ENCODE measurements at places on chromosomes 6 and 20.
A peak's percentile ranks its signal among the peaks of the same experiment; 100 is the strongest.

- no peak for DNase-seq
Observed at GRCh38 chr20:61343934-61344333, 91.9 kb downstream of the CDH4 start.

- DNase-seq: no peak
Observed at GRCh38 chr6:158376631-158377081, 64.4 kb downstream of the TULP4 start.

DNA sequence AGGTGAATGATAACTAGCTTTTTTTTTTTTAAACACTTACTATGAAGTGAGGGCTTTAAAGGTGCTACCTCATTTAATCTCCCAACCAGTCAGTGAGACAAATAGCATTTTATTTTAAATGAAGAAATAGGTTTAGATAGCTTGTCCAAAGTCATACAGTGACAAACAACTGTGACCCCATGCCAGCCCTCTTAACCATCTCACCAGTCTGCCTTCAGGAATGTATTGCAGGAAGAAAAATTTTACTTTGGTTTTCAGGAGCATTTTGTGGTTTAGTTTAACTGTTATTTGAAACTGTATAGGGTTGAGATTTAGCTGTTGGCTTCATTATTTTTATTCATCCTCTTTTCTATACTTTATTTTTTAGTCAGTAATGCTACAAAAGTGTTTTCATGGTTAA lies 18.6 kb downstream of the DSE start:
- no peak for DNase-seq

- no peak for DNase-seq
Observed at GRCh38 chr20:4674672-4675071, 47.0 kb upstream of the PRND start.

- no peak for DNase-seq
Observed at GRCh38 chr6:150755042-150755441, 110.5 kb upstream of the MTHFD1L start.

DNA sequence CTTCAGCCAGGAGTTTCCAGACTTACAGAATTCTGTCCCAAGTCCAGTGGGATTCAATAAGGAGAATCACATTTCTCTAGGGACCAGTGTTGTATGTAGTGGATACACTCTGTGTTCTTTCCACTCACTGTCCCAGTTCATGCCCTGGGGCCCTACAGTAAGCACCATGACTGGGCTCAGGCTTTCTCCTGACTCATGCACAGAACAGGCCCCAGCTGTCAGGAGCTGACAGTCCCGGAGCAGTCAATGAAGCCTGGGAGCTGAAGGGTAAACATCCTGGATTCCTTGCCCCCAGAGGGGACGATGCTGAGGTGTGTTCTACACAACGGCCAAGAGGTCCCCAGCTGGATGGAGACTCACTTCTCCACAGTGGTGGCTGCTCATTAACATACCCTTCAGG lies 40.2 kb upstream of the LRFN2 start:
- DNase-seq: no peak

DNA sequence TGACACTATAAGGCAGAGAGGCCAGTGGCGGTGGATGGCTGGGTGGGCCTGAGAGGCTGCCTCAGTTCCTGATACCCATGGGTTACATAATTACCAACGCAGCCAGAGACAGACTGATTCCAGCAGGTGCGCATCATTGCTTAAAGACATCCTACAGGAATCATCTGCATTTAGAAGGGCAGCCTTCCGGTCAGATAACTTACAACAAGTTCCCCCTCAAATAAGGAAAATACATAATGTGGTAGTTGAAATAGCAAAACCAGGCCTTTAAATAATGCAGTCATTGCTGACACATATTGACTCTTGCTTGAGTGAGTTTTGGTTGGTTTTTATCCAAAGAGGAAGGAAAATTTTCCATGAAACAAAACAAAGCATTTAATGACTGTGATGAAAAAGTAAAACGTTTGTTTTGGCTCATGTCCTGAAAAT lies 81.9 kb downstream of the SIM1 start:
- DNase-seq: no peak

DNA sequence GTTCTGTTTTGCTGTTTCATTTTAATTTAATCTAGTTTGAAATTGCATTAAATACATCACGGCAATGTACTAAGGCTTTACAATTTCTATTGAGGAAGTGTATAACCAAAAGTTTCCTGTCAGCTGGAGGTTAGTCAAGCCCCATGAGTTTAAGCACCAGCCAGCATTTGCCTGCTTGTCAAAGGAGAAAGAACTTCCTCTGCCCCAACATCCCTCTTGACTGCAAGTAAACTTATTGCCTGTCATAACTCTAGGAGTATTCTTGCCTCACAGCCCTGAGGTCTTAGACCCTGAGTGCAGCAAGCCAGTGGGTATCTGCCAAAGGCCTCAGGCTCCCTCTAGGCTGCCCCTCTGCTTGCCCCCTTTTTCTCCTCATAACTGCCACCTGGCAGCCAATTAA lies 106.7 kb upstream of the INSM1 start:
- DNase-seq: no peak

GRCh38 chr6:41208439-41209106 lies 7.6 kb upstream of the TREML2 start:
- DNase-seq: no peak

GRCh38 chr6:142318714-142319113 lies 16.9 kb downstream of the ADGRG6 start:
- no peak for DNase-seq

- no peak for DNase-seq
Observed at GRCh38 chr6:151301547-151301946, 61.8 kb downstream of the AKAP12 start.

GRCh38 chr20:3177746-3178485 lies 4.6 kb upstream of the LZTS3 start:
- DNase-seq: no peak

- no peak for DNase-seq
Observed at GRCh38 chr6:157645201-157645795, 177.7 kb upstream of the SNX9 start.

- no peak for DNase-seq
Observed at GRCh38 chr6:132695773-132696172, 18.1 kb downstream of the VNN1 start.

DNA sequence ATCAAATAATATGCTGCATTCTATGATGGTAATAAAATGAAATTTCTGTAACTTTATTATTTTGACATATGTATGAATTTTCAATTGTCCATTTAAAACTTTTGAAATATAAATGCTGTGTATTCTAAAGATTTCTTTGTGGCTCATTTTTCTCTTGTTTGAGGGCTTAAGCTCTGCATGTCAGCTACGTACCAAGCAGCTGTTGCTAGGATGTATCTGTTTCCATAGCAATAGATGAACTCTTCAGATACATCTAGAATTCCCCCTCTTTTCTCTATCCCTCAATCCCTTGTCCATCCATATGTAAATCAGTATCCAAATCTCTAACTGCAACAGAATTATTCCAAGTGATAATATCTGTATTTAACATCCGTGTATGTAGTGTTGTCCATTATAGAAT lies 76.5 kb upstream of the OPRM1 start:
- no peak for DNase-seq

DNA sequence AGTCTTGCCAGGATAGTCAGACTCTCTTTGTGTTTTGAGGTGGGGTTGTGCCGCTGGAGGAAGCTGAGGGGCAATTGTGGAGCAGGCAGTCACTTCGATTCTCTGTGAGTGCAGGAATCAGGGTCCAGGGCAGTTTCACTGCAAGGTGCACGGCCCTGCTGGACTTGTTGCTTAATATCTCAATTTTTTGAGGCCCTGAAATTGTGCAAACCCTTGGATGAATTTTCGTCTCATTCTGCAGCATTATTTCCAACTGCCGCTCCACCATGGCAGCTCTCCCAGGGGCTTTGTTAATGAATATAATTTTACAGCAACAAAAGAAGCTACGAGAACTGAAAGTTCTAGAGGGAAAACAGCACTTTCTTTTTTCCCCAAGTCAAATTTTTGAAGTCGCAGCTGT lies 531.9 kb downstream of the QKI start:
- no peak for DNase-seq

DNA sequence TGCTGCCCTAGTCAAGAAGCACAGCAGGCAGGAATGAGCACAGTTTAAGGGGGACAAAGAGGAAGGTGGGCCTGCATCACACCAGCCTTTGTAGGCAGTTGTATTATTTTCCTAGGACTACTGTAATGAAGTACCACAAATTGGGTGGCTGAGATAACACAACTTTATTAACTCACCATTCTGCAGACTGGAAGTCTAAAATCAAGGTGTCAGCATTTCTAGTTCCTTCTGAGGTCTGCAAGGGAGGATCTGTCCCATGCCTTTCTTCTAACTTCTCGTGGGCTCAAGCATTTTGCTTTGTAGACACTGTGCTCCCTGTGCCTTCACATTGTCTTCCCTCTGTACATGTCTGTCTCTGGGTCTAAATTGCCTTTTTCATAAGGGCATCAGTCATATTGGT lies 488.5 kb upstream of the JARID2 start:
- no peak for DNase-seq

- no peak for DNase-seq
Observed at GRCh38 chr6:43915986-43916923, 146.2 kb downstream of the VEGFA start.

GRCh38 chr6:7112741-7113313 lies 5.1 kb downstream of the RREB1 start:
- peak; percentile 12 for DNase-seq

GRCh38 chr6:96725296-96725695 lies 112.0 kb downstream of the GPR63 start:
- DNase-seq: no peak

GRCh38 chr6:127460465-127460864 lies 1.3 kb upstream of the KIAA0408 start:
- DNase-seq: no peak

- DNase-seq: no peak
Observed at GRCh38 chr20:34242879-34243278, 1.7 kb downstream of the ASIP start.

DNA sequence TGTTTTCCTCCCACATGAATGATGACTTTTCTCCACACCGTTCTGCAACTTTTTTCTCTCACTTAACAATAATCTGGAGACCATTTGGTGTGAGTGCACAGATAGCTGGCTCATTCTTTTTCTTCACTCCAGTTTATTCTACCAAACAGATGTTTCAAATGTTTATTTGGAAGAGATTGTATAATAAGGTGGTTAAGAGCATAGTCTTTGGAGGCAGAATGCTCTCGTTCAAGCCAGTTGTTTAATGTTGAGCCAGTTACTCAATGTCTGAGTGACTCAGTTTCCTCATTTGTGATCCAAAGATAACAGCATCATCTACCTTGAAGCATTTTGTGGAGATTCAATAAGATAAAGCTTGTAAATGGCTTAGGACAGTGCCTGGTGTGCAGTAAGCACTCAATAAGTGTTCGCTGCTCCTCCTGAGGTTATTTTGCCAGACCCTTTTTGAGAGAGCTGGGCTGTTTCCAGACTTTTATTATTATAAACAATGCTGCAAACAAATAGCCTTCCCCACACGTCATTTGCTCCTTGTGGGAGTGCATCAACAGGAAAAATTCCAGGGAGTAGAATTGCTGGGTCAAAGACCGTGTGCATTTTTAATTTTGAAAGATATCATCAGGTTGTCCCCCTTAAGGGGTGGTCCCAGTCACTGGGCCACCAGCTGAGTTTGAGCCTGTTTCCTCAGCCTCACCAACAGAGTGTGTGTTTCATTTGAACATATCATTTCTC lies 70.6 kb downstream of the VEGFA start:
- no peak for DNase-seq

DNA sequence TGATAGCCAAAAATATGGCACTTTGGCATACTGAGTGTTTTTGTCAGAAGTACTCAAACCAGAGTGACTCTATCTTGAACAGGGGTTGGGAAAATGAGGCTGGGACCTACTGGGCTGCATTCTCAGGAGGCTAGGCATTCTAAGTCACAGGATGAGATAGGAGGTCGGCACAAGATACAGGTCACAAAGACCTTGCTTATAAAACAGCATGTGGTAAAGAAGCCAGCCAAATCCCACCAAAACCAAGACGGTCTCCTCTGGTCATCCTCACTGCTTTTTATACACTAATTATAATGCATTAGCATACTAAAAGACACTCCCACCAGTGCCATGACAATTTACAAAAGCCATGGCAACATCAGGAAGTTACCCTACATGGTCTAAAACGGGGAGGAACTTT lies 985.1 kb downstream of the HACE1 start:
- DNase-seq: no peak

DNA sequence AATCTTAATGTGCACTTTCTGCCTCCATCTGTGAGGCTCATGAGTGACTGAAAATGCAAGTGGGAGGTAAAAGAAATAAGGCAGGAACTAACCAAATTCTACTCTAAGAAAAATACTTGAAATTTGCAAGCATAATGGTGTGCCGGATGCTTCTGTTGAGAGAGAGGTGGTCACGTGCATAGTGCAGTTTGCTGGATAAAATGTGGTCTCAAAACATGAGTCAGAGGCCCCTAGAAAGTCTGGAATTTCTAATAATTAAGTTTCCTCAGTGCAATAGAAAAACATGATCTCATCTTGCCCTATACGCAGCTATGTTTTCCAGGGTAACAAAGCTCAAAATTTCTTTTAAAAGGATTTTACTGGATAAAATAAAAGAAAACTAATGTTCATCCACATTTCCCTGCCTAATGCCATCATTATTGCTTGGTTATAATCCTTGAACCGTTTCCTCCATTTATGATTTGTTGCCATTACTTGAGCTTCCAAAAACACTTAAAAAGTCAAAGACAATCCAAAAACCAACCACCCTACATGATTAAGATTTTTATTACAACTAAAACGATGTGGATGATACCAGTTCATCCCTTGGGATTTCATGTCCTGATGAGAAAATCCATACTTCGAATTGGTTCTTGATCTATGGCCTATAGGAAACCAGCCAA lies 351.7 kb upstream of the ARID1B start:
- no peak for DNase-seq

DNA sequence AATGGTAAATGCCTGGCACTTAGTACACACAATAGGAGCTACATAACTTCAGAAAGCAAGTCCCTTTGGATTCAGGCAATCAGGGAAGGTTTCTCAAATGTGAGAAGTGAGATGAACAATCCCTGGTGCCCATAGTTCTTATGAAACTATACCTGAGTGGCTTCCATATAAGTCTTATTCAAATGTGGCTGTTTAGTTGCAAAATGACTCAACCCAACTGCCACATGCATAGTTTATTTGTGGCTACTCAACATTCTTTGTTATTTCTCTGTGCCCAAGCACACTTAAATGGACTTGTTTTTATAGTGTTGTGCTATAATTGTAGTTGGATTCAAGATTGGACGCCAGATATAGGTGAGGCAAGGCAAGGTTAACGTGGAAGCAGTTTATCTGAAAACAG lies 93.7 kb upstream of the ATXN1 start:
- DNase-seq: no peak
